ENCODE measurements at places on chromosomes 1 and 21. TPM values are rescaled to one million over a fixed set of nuclear protein-coding genes. Genes with fewer than 3 reads are reported as not detected.

RBM11 gene
- 0.59 TPM for polyA plus RNA-seq

AKR7A3 gene
- polyA plus RNA-seq = not detected

IFNLR1 gene
- not detected for polyA plus RNA-seq

KRTAP21-2 gene
- polyA plus RNA-seq = not detected

MCOLN2 gene
- polyA plus RNA-seq = 3.8 TPM

MIA3 gene
- 24.5 TPM for polyA plus RNA-seq

PEAR1 gene
- polyA plus RNA-seq = 0.28 TPM

BTF3L4 gene
- polyA plus RNA-seq = 58.7 TPM

OR2T33 gene
- not detected for polyA plus RNA-seq

DCST1 gene
- polyA plus RNA-seq = not detected

KCNJ15 gene
- not detected for polyA plus RNA-seq

PRDM2 gene
- 9.6 TPM for polyA plus RNA-seq

Data from immature natural killer cell (primary cell).